ENCODE measurements at places on chromosomes 12 and 14. TPM values are rescaled to one million over a fixed set of nuclear protein-coding genes. Genes with fewer than 3 reads are reported as not detected.

KCNK13 gene
- total RNA-seq, result 0.09 TPM

STAC3 gene
- 9.1 TPM for total RNA-seq

CACNA2D4 gene
- 12.3 TPM for total RNA-seq

PYGL gene
- 0.66 TPM for total RNA-seq

EGLN3 gene
- total RNA-seq, result 51.0 TPM

CLEC12A gene
- total RNA-seq, result 1.8 TPM

GALNT16 gene
- not detected for total RNA-seq

KRT73 gene
- total RNA-seq, result 0.25 TPM

KSR2 gene
- 0.05 TPM for total RNA-seq

LRP1 gene
- 0.91 TPM for total RNA-seq

CD163 gene
- not detected for total RNA-seq

KERA gene
- not detected for total RNA-seq

MYO1A gene
- 0.64 TPM for total RNA-seq

FRMD6 gene
- 4.5 TPM for total RNA-seq

RNASE7 gene
- total RNA-seq, result not detected

ZNF839 gene
- 14.6 TPM for total RNA-seq

BHLHE41 gene
- not detected for total RNA-seq

C14orf180 gene
- not detected for total RNA-seq

FLVCR2 gene
- 1.1 TPM for total RNA-seq

GLT1D1 gene
- 1.0 TPM for total RNA-seq

TAC3 gene
- not detected for total RNA-seq

DHRS2 gene
- 2.0 TPM for total RNA-seq

ATXN2 gene
- 45.3 TPM for total RNA-seq

RPS6KL1 gene
- total RNA-seq, result 9.4 TPM

RNU7-1 gene
- not detected for total RNA-seq

ACTR10 gene
- total RNA-seq, result 47.7 TPM

CDCA4 gene
- 52.6 TPM for total RNA-seq

TAS2R42 gene
- not detected for total RNA-seq

GYS2 gene
- 0.23 TPM for total RNA-seq

DCN gene
- total RNA-seq, result not detected

PABPN1 gene
- total RNA-seq, result 196 TPM

SMCO2 gene
- total RNA-seq, result 0.45 TPM

TCL1B gene
- not detected for total RNA-seq

CCDC197 gene
- total RNA-seq, result not detected

SOAT2 gene
- 0.45 TPM for total RNA-seq

KLRC4 gene
- not detected for total RNA-seq

CMA1 gene
- not detected for total RNA-seq

SETD3 gene
- total RNA-seq, result 49.4 TPM

TAS2R7 gene
- total RNA-seq, result not detected

TXNDC16 gene
- total RNA-seq, result 9.7 TPM

DHRS1 gene
- 20.7 TPM for total RNA-seq

DNAJC22 gene
- 0.11 TPM for total RNA-seq

RASSF3 gene
- total RNA-seq, result 75.3 TPM

AICDA gene
- total RNA-seq, result not detected

PROX2 gene
- total RNA-seq, result not detected

DEGS2 gene
- not detected for total RNA-seq

IL26 gene
- 0.39 TPM for total RNA-seq

WBP11 gene
- total RNA-seq, result 81.5 TPM

PWP1 gene
- 41.8 TPM for total RNA-seq

APOF gene
- total RNA-seq, result not detected

Data from T-helper 2 cell treated with Interferon-gamma antibody and Interleukin-4, amounts not matched to agents 100 ng/mL and 5 ng/mL, for 36 hours (primary cell).